T-helper 17 cell (primary cell): ENCODE measurements at places on chromosomes 5 and 9.

DNA sequence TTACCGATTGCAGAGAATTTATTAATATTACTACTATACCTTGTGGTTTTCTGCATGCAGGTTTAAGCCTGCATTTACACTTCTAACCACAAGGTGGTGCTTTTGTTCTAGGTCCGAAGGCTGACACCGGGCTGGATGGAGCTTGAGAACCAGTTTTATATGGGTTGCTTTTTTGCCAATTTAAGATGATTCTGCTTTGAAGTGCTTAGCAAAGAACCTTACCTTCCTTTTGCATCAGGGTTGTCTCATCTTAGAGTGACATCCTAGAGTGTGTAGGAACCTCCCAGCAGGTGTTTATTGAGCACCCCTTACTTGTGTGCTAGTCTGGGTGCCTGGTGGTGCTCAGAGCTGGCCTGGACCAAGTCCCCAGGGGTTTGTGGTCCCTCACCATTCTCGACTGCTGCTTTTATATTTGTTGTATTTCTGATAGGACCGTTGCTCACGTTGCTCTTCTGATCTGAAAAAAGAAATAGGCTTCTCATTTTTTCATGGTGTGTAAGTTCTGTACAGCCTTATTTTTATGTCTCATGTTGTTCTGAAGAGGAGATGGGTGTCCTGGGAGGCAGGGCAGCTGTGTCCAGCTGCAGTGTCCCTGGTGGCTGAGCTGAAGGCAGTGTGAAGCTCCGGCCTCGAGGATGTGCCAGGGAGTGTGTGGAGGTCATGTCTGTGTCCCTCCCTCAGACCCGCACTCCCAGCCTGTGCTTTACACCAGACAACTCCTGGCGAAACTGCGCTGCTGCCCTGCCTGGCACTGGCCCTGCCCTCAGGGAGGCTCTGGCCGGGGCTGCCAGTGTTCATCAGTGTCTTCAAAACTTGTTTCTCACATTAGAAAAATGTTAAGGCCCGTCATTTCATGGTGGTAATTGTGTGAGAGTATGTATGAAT is 54.3 kb downstream of the EHMT1 start:
- no peak for DNase-seq

DNA sequence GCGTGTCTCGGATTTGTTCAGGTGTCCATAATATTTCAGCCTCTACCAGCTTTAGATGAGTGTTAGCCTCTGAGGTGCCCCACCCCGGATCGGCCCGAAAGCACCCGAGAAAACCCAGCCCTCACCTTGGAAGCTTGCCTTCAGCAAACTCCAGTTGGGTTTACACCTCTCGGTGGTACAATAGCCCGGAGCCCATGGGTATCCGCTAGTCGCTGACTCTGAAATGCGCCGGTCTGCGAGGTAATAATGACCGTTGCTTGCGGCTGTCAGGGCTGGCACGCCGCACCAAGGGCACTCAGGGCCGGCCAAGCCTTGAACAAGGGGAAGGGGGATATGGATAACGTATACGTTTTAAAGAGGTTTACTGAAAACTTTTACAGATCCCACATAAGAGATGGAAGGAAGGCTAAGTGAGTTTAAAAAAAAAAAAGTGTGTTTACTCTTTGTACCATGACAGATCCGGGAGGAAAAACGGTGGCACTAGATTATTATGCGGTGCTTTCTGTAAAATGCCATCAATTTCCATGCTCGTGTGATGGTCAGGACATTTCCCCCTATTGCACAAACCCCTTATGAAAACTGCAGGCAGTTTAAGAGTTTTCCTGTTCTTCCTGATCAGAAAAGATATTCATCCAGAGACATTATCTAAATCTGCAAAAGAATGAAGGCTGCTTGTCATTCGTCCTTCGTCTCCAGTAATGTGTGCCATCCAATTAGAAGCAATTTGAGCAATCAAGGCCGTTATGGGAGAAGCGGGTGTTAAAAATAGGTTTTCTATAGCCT is 124.2 kb downstream of the TMEM161B start:
- DNase-seq, result no peak

DNA sequence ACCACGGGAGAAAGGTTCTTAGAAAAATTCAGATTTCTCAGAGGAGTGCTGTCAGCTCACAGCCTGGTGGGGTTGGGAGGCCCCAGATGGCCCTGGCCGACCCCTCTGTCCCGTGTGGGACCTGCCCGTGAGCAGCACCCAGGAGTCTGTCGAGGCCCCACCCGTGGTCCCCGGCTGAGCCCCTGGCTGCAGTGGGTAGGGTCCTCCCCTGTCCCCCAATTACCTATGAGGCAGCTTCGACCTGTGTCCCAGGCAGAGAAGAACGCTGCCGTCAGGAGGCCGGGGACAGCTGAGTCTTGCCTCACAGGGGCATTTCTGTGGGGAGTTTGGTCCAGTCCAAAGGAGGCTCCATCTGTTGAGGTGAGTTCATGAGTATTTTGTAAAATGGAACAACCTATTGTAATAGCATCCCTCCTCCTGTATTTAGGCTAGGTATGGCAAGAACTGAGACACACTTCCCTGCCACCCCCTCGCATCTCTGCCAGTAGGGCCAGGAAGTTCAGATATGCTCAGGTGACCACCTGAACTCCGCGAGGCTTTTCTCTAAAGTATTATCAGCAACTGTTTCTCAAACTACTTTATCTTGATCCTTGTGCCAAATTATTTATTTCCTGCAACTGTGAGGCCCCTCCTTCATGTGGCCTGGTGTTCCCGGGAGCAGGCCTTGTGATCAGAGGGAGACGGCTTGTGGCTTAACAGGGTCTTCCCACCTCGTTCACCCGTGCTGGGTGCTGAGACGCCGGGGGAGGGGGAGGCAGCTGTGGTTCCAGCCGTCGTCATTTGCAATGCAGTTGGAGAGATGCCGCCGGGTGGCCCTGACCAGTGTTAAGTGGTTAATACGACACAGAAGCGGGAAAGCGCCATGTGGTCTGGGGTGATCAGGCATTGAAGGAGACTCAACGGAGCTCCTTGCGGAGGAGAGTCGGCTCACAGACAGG is 1.7 kb downstream of the AHRR start:
- DNase-seq, result no peak

DNA sequence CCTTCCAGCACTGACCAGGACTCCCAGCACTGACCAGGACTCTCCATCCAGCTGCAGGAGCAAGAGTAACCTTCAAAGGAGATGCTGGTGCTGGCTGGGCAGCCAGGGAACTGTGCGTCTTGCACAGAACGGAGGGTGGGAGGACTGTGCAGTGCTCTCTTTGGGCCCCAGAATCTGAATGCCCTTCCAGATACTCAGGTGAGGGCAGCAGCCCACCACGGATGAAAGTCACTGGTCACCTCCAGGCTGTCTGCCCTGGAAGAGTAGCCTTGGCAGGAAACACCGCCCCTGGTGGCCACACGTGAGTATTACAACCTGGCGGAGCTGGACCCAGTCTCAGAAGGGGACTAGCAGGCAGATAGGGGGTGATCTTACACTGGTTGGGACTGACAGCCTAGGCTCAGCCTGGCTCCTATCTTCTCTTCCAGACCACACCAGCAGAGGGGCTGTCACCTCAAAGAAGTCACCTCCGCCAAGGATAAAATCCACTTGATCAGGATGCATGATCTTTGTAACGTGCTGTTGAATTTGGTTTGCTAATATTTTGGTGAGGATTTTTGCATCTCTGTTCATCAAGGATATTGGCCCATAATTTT is 4.8 kb upstream of the SARDH start:
- peak; percentile 72 for DNase-seq

DNA sequence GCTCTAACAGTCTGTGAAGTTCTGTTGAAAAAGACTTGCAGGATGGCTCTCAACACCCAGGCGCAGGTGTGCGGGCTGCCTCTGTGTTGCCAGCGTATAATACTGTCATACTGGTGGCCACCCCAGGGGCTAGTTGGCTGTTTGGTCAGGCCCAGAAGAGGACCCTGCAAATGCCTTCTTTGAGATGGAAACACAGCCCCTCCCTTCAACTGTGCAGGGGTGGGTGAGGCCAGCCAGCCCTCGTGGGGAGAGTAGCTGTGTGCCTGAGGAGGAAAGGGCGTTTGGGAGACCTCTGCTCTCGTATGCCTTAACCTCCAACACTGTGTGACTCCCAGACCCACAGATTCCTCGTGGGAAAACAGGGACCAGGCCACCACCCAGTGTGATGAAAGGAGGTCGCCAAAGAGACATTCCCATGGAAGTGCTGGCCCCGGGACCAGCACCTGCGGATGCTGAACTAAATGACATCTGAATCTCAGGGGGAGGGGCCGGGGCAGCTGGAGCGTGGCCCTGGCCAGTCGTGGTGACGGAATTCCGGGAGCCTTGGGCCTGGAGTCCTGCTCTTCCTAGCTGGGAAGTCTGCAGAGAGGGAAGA is 11.3 kb upstream of the SCGB3A1 start:
- no peak for DNase-seq

- DNase-seq, result no peak
Measured at GRCh38 chr5:40575921-40576320, 103.8 kb upstream of the PTGER4 start.

- no peak for DNase-seq
Measured at GRCh38 chr5:142754031-142754430, 16.1 kb upstream of the ARHGAP26 start.

GRCh38 chr9:21993893-21994555 is at the start of gene CDKN2A:
Gene CDKN2A, minus strand, starts transcription at chr9:21994392.
- DNase-seq, result no peak

DNA sequence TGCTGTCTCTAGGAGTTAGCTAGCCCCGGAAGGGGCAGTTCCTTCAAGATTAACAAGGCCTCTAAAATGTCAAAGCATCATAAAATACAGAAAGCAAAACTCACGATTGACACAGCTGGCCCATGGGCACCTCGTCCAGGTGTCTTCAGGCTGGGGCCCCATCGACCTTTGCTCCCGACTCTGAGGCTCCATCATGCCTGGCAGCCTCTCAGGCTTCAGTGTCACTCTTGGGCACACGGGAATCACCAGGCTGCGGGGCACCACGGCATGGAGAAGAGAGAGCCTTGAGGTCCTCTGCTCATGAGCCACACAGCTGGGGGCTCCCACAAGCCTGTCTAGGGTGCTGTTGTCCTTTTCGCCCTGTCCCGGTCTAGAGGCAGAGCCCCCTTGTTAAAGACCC is 161.2 kb downstream of the GAPVD1 start:
- no peak for DNase-seq

GRCh38 chr9:115133649-115134048 is 15.7 kb upstream of the TNC start:
- no peak for DNase-seq

- DNase-seq, result no peak
Measured at GRCh38 chr5:174531782-174532191, 192.6 kb upstream of the MSX2 start.

GRCh38 chr9:78745331-78745730 is 448.4 kb downstream of the PSAT1 start:
- no peak for DNase-seq

DNA sequence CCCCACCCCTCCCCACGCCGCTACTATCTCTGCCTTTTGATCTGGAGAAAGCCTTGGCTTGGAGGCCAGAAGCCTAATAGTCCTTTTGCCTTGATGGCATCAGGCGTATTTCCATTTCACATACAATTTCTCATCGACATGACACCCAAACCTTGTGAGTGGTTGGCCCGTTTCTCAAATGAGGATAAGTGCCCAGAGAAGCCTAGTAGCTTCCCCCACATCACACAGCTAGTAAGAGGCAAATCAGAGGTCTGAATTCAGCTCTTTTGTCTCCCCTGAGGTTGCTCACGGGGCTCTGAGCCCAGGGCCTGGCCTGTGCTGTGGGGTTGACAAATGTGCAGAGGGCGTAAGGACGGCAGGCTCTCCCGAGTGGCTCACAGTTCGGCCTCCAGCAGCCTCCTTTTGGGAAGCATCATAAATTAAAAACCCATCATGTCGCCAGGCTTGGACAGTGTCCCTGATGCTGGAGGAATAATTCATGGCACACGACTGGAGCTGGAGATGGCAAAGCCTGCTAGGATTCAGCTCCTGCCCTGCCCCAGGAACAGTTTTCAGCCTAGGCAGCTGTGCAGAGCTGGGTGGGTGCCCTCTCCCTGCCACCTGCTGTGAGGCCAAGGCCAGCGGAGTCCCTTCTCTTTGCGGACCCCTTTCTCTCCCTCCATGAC is 263.8 kb downstream of the NSG2 start:
- no peak for DNase-seq

GRCh38 chr5:6510132-6510531 is 61.5 kb downstream of the UBE2QL1 start:
- DNase-seq, result no peak

GRCh38 chr9:110975969-110976368 is 62.3 kb downstream of the LPAR1 start:
- no peak for DNase-seq

DNA sequence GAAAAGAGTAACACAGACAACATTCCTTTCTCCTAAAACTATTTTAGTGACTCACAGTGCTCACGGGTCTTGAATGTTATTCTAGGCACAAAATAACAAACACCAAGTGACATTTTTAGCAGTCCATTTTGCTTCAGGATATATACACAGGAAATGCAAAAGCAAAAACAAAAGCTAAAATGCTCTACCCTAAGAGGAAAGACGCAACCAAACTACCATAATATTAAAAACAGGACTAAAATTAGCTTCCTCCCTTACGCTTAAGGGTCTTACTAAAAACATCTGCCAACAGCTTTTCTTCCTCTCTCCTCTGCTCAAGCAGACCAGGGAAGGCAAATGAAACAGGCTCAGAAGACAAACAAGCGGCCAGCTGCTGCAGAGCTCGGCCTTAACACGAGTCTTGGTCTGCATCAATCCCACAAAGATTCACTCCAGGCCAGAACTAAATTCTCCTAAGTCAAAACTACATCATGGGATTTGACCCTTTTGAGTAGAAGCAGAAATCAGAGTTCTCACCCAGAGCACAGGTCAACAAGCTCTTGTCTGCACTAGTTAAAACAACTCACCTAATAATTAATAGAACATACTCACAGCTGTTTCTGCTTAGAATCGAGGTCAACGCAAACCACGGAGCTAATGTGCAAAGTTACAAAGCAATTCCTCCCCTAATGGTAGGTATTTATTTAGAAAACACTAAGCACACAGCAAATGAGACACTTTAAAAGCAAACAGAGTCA is 62.3 kb downstream of the RAPGEF1 start:
- DNase-seq, result no peak

GRCh38 chr9:89493181-89493580 is 4.7 kb downstream of the SEMA4D start:
- no peak for DNase-seq

DNA sequence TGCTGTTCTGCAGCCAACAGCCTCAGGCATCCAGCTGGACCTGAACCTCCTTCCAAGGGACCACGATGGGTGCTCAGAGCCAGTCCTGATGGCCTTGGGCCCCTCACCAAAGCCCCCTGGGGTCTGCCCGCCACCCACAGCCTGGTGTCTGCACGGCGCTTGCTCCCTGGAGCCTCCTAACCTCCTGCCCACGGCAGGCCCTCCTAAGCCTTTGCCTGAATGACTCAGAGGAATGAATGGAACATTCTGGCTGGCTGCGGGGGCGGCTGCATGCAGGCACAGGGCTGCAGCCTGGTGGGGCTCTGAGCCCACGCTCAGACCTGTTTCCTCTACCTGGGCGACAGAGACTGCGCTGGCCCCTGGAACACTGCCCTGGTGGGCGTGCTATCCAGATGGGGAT is 6.9 kb downstream of the SOHLH1 start:
- DNase-seq, result no peak
